ENCODE measurements at places on chromosomes 5 and 9.
A peak's percentile ranks its signal among the peaks of the same experiment; 100 is the strongest.

DNA sequence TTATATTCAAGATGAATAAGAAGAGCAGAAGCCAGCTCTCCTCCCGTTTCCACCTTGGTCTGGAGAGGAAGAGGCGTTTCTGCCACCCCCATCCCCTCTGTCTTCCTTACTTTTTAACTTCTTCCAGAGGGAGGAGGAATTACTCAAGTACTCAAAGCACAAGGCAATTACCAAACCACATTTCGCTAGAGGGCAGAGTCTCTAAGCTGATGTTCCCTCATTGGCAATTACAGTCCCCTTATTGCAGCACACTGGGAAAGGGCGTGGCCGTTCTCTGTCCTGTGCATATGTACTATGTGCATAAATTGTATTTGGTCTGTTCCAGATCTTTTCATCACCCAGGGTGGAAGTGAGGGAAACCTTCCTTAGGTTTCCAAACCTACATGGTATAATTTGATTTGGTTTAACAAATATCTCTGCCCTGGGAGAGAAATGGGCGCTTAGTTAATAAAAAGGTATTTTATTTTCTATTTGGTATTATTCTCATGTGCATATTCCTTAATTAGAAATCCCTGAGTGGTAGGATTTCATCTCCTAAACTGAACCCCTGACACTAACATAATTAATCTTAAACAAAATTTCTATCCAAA lies 29.8 kb upstream of the ALDOB start:
- peak; percentile 18 for DNase-seq

- DNase-seq, result no peak
These were observed 600.8 kb upstream of the ARRDC3 start for GRCh38 chr5:91983869-91984268.

- peak; percentile 97 for DNase-seq
These were observed 453.8 kb upstream of the ZNF608 start for GRCh38 chr5:125199968-125200865.

DNA sequence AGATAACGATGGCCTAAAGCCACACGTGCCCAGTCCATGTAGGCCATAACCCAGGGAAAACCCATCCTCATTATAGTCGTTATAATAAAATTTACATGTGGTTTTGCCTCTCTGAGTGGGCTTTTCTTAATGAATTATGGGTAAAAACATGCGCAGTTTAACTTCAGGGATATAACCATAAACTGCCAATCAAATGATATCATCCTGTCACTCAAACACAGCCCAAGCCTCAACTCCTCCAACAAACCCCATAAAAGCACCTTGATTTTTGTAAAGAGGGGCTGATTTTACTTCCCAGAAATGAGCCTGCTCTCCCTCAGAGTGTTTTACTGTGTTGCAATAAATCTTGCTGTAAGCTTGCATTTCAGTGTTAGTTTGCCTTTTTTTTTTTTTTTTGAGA lies 15.8 kb upstream of the SETX start:
- no peak for DNase-seq

- DNase-seq, result no peak
These were observed 190.0 kb downstream of the CDH12 start for GRCh38 chr5:22663134-22663533.
